Kidney (tissue), 22 donors: ENCODE measurements at places on chromosomes 5 and 9. TPM values are rescaled to one million over a fixed set of nuclear protein-coding genes. Genes with fewer than 3 reads are reported as not detected.

- H3K27ac ChIP-seq, result no peak overlapping the region
- H3K36me3 ChIP-seq, result no peaks in the 10 kb centered on the region
- no peaks in the 10 kb centered on the region for H3K4me1 ChIP-seq
- H3K4me3 ChIP-seq, result no peak overlapping the region
- no peaks in the 10 kb centered on the region for H3K27me3 ChIP-seq
Observed at GRCh38 chr5:171521219-171521633, 101.8 kb downstream of the FGF18 start.

GRCh38 chr5:90557391-90557790, 1.2 kb upstream of the ADGRV1 start:
- no peaks in the 10 kb centered on the region for H3K36me3 ChIP-seq
- no peak for DNase-seq
- no peak overlapping the region for H3K27ac ChIP-seq
- peaks cover 8% of the 10 kb centered on the region for H3K27me3 ChIP-seq

DNA sequence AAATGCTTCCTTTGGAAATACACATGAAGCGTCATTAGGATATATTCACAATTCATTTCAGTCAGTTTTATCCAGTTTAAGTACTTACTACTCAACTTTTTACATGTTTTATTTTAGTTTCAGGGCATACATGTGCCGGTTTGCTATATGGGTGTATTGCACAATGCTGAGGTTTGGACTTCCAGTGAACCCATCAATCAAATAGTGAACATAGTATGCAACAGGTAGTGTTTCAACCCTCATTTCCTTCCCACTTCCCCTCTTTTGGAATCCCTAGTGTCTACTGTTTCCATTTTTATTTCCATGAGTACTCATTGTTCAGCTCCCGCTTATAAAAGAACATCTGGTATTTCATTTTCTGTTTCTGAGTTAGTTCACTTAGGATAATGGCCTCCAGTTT, 74.7 kb downstream of the TMEM161B start:
- H3K36me3 ChIP-seq, result no peaks in the 10 kb centered on the region
- no peak for DNase-seq
- H3K27ac ChIP-seq, result no peak overlapping the region
- no peaks in the 10 kb centered on the region for H3K4me1 ChIP-seq
- H3K27me3 ChIP-seq, result no peaks in the 10 kb centered on the region

DNA sequence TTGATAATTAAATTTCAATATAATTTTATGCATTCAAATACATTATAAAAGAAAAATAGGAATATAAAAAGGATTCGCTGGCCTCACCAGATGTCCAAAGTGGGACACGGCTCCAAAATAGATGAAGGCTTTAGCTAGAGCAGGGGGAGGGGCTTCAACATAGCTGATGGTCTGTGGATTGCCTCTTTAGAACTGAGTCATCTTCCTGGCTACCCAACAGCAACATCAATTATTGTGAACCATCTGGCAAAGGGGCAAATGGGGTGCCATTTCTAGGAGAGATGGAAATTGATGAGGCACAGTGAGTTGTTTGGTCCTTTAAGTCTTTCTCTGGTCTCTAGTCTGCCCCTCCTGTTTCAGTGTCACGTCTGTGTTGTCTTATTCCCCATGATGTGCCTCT, 44.2 kb upstream of the CD180 start:
- H3K4me1 ChIP-seq, result peaks cover 2% of the 10 kb centered on the region
- no peak for DNase-seq
- no peak overlapping the region for H3K4me3 ChIP-seq
- no peaks in the 10 kb centered on the region for H3K36me3 ChIP-seq

DNA sequence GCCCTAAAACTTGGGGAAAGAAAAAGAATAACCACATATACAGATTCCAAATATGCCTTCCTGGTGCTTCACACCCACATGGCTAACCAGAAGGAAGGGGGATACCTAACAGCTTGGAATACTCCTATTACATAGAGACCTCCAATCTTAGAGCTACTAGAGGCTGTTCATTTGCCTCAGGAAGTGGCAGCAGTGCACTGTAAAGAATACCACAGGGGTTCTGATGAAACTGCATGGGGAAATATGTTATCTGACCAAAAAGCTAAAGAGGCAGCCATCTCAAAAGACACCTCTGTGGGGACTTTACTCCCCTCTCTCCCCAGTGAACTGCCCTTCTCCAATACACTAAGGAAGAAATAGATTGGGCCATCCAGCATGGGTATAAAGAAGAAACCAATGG, 66.4 kb downstream of the CDKN2A start:
- H3K4me1 ChIP-seq, result no peaks in the 10 kb centered on the region
- no peaks in the 10 kb centered on the region for H3K27me3 ChIP-seq
- DNase-seq, result no peak

Gene OBP2B
- not detected for total RNA-seq

Gene CD180
- total RNA-seq, result 3.3 TPM
